ENCODE measurements at places on chromosomes 16 and 17. TPM values are rescaled to one million over a fixed set of nuclear protein-coding genes. Genes with fewer than 3 reads are reported as not detected.

The RGS9 gene
- total RNA-seq: 4.2 TPM

The MSLN gene
- total RNA-seq: 19.4 TPM

The EVI2B gene
- 16.5 TPM for total RNA-seq

- no peak overlapping the region for H3K27ac ChIP-seq
- no peaks in the 10 kb centered on the region for H3K36me3 ChIP-seq
These were observed 55.0 kb upstream of the RPL38 start for GRCh38 chr17:74148446-74148845.

GRCh38 chr17:80849119-80849518, 142.5 kb upstream of the CHMP6 start:
- no peaks in the 10 kb centered on the region for H3K4me1 ChIP-seq
- no peak overlapping the region for H3K27ac ChIP-seq
- no peak overlapping the region for H3K4me3 ChIP-seq
- DNase-seq: no peak
- H3K27me3 ChIP-seq: no peaks in the 10 kb centered on the region
- H3K36me3 ChIP-seq: peaks cover 3% of the 10 kb centered on the region
